CD4-positive, alpha-beta T cell treated with Interleukin-15 for 4 hours (primary cell): ENCODE measurements at places on chromosomes 2 and 18.

GRCh38 chr2:151193576-151193975 lies 68.1 kb downstream of the RBM43 start:
- DNase-seq, result no peak

GRCh38 chr2:192123847-192124246 lies 70.9 kb downstream of the TMEFF2 start:
- no peak for DNase-seq

- DNase-seq, result no peak
These were observed 4.0 kb downstream of the CYP26B1 start for GRCh38 chr2:72143441-72144273.

DNA sequence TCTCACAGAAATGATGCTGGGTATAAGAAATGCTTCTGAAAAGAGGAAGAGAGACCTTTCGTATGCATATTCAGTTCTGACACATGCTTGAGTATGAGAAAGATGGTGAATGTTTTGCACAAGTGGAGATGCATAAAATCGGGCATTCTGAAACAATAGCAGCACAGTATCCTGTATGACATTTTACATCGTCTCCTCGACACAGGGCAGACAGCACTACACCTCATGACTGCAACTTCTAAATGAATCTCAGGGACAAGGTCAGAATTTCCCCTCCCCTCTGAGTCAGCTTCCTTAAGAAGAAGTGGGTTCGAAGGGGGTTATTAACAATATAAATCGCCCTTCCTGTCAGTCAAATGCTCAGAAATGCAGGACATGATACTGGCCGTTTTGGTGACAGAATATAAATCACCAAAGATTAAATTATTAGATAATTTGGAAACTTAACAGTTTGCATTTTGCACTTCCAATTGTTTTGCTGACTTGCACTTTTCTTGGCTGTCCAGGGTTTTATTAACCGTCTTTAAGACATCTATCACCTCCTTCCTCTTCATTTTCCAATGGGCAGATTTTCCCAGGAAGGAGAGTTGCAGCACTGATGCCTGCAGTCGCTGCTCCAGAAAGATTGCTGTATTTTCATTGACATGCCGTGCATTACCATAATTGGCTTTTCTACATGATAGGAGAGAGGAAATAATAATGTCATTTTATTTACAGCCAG lies 57.2 kb downstream of the TSHZ1 start:
- DNase-seq, result no peak

- no peak for DNase-seq
These were observed 152.2 kb downstream of the MYT1L start for GRCh38 chr2:2178921-2179320.

DNA sequence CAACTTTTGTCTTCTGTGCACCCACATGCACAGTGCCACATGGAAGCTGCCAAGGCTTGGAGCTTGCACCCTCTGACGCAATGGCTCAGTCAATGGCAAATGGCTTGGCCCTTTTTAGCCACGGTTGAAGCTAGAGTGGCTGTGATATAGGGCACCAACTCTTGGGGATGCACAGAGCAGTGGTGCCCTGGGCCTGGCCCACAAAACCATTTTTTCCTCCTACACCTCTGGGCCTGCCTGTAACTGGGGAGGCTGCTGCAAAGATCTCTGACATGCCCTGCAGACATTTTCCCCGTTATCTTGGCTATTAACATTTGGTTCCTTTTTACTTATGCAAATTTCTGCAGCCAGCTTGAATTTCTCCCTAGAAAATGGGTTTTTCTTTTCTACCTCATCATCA lies 74.9 kb downstream of the ZDBF2 start:
- no peak for DNase-seq

DNA sequence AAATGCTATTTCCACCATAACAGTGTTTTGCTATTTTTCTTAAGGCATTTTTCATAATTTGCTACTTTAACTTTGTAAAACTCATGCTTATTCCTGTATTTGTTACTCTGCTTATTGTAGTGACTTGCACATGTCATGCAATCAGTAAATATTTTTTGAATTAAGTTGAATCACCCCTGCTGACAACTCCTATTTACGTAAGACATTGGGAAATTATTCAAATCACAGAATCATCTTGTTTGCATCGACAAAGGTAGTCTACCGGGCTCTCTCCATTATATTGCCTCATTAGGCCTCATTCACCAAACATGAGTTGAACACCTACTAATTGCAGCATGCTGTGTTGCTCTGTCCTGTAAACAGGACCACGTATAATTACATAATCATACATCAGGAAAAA lies 478.5 kb upstream of the ZEB2 start:
- DNase-seq, result no peak

DNA sequence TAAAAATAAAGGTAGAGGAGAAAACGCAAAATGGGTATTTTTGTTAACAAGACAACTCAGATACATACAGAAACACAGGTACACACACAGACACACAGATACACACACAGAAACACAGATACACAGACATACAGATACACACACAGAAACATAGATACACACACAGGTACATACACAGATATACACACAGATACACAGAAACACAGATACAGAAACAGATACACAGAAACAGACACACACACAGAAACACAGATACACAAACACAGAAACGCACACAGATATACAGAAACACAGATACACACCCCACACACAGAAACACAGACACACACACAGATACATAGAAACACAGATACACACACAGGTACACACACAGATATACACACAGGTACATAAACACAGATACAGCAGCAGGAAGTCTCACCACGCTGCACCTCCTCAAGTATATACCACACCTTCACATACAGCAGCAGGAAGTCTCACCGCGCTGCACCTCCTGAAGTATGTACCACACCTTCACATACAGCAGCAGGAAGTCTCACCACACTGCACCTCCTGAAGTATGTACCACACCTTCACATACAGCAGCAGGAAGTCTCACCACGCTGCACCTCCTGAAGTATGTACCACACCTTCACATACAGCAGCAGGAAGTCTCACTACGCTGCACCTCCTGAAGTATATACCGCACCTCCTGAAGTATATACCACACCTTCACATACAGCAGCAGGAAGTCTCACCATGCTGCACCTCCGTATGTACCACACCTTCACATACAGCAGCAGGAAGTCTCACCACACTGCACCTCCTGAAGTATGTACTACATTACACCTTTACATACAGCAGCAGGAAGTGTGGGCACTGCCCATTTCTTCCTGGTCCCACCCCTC lies 250.5 kb downstream of the HDAC4 start:
- DNase-seq, result peak; percentile 36

GRCh38 chr2:95029898-95030341 lies 4.4 kb downstream of the MAL start:
- no peak for DNase-seq

DNA sequence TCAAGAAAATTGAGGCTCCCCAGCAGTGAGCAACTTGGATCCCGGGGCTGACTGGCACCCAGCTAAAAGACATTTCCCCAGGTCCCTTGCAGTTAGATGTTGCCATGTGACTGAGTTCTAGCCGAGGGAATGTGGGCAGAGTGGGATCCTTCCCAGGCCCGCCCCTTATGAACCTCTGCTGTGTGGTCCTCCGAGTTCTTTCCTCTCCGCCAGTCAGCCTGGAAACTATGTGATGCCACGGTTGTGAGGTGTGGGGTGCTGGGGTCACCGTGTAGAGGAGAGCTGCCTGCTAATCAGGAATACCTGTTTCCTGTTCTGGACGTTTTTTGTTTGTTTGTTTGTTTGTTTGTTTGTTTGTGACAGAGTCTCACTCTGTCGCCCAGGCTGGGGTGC lies 45.5 kb downstream of the TMEM37 start:
- no peak for DNase-seq
